ENCODE measurements at places on chromosomes 7 and 10.

DNA sequence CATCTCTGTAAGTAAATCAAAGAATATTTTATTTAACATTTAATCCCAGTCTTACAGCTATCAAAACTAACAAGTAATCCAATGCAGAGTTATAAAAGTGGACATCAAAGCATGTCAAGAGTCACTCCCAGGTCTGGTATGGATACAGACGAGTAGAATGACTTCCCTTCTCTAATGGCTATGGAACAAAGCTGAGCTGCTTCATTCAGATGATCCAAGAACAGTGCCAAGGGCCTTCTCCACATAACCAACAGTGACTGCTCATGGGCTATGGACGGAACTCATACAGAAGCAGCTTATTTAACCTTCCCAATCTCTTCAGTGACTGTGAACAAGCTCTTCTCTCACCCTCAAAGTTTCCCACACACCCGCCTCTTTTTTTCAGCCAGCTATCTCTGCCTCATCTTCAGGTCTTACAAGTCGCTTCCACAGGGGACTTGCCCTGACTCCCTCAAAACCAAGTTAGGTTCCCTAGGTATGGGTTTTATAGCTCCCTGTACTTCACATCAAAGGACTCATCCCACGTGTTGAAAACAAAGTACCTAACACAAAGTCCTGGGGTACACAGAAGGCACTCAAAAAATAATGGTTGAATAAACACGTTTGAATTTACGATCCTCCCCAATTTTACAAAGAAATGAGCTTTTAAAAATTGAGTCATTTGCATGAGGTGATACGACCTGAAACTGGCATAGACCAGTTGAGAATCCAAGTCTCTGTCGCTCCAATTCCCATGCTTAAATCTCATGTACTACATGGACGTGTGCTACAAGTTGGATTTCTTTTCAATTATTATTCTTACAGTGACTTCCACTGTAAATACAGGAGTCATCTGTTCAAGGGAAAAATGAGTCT, 3.1 kb downstream of the USP6NL start:
- DNase-seq = no peak

DNA sequence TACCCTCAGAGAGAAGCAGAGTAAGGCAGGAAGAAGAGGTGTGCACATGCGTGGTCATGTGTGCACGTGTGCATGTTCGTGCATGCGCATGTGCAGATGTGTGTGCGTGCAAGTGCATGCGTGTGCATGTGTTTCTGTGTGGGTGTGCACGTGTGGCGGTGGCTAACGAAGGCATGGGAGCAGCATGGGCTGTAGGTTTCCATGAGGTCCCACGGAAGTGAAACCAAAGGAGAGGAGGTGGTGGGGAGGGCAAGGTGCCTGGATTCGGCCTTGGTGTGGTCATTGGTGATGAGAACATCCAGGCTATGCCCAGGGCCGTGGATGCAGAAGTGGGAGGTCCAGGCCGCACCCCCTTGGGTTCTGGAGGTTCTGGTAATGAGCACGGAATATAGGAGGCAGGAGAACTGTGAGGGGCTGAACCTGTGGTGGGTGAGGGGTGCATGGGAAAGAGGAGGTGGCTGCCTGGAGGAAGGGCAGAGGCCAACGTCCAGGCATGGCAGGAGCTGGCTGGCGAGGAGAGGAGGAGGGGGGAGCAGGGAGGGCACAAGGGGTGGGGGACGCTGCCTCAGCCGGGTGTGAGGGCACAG, 2.4 kb upstream of the INPP5A start:
- DNase-seq = no peak

DNA sequence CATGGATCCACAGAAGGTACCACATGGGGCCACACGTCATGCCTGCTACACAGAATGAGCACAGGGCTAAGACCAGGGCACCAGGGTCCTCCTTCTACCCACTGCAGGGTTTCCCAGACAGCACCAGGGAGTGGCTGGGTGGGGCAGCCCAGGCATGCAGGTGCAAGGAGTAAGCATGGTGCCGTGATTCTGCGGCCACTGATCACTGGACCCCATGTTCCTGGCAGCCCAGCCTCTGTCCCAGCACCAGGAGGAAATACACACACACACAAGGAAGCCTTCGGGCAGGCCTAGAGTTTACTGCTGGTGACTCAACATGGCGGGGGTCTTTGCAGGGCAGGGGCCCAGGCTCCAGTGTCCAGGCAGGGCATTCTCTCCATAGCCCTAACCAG, 13.9 kb downstream of the ATP6V1F start:
- no peak for DNase-seq

GRCh38 chr7:130079846-130080394, 9.6 kb downstream of the KLHDC10 start:
- no peak for DNase-seq

DNA sequence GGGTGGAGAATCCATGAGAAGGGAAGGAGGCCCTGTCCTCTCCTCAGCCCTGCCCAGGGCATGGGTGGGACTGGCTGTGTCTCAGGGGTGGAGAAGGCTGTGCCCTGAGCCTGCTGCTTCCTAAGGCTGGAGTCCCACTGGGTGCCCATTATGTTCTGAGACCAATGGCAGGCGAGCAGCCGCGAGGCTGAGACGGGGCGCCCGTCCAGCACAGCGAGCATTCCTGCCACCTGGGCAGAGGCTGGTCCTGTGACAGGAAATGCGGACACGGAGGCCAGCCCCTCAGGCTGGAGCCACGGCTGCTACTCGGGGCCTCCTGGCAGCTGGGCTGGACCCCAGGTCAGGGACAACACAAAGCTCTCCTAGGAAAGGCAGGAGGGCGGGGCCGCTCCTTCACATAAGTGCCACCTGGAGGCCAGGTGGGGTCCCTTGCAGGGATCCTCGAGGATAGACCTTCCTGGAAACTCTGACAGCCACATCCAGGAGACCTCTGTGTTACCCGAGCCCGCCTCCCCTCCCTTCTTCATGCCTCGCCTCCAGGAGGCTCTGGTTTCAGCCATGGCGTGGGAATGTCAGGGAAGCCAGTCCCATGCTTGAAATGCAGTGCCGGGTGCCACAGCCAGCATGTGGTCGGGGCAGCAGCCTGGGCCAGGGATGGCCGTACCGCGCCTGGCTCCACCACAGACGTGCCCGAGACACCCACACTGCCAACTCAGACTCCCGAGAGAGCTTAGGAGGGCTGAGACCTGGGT, 173.9 kb downstream of the USP6NL start:
- no peak for DNase-seq

- DNase-seq = no peak
These were observed 16.1 kb downstream of the TECPR1 start for GRCh38 chr7:98235901-98236300.

GRCh38 chr7:23604296-23604640, 7.1 kb downstream of the CCDC126 start:
- DNase-seq = no peak

GRCh38 chr10:47309408-47310089, 9.6 kb downstream of the GDF10 start:
- no peak for DNase-seq

DNA sequence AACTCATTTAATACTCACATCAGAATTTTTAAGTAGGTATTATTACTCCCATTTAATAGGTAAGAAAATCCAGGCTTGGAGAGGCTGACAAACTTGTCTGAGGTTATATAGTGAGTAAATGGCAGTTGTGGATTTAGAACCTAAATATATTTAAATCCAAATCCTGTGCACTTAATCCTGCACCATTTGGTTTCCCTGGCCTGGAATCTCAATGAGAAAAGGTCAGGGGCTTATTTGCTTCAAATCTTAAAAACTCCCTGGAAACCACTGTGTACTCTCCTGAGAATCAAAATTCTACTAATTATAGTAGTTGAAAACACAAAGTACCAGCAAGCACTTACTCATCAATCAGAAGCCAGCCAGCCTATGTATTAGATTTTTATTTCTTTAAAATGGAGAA, 97.7 kb downstream of the DNMBP start:
- no peak for DNase-seq

DNA sequence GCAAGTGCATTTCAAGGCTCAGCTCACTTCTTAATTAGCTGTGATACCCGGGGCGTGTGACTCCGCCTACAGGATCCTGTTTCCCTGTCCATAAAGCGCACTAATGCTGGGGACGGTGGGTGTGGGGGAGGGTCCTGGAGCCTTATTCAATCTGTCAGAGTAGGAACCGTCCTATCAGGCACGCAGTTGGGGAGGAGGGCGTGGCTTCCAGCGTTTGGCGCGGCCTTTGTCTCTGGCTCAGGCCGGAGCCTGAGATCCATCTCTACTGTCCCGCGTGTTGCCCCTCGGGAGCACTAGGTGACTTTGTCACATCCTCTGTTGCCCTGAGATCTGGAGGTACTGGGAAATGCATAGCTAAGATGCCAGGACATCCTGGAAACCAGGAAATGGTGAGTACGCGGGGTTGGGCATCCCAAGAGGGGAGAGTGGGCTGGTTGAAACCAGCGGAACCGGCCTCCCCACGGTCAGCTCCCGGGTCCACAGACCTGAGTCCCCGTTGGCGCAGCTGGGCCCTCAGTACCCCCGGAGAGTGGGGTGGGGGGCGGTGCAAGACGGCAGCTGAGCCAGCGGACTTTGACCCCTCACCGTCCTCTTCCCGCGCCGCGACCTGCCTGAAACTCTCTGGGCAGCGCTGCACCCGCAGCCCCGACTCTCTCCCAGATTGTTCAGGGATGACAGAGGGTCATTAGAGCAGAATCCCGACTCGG, 104.4 kb upstream of the ZNF92 start:
- no peak for DNase-seq

GRCh38 chr10:77710759-77711682, 73.4 kb upstream of the KCNMA1 start:
- DNase-seq = peak; percentile 28

GRCh38 chr7:147861058-147861716, 729.4 kb upstream of the C7orf33 start:
- DNase-seq = no peak

GRCh38 chr7:73382934-73383503, 50.6 kb upstream of the FZD9 start:
- no peak for DNase-seq

Data from T-helper 22 cell (primary cell).